Stomach (tissue), 19 donors: ENCODE measurements at places on chromosomes 12 and 14.

- no peak overlapping the region for H3K4me3 ChIP-seq
- H3K4me1 ChIP-seq: no peaks in the 10 kb centered on the region
- no peaks in the 10 kb centered on the region for H3K36me3 ChIP-seq
- DNase-seq: no peak
Observed at GRCh38 chr12:106192659-106193393, 54.1 kb upstream of the NUAK1 start.

- H3K4me1 ChIP-seq: peaks cover 21% of the 10 kb centered on the region
- no peaks in the 10 kb centered on the region for H3K27me3 ChIP-seq
- H3K4me3 ChIP-seq: peak overlapping the region; percentile 90
- DNase-seq: peak; percentile 64
- H3K27ac ChIP-seq: peak overlapping the region; percentile 96
Observed at GRCh38 chr12:64611341-64612284, 1.3 kb downstream of the RASSF3 start.

- DNase-seq: no peak
- no peaks in the 10 kb centered on the region for H3K4me1 ChIP-seq
- no peak overlapping the region for H3K4me3 ChIP-seq
- H3K36me3 ChIP-seq: no peaks in the 10 kb centered on the region
- no peaks in the 10 kb centered on the region for H3K27me3 ChIP-seq
- no peak overlapping the region for H3K27ac ChIP-seq
Observed at GRCh38 chr12:108759924-108760323, 28.6 kb upstream of the CORO1C start.

- DNase-seq: no peak
- no peak overlapping the region for H3K27ac ChIP-seq
- H3K27me3 ChIP-seq: no peaks in the 10 kb centered on the region
Observed at GRCh38 chr12:73589220-73589619, 948.4 kb upstream of the ATXN7L3B start.

GRCh38 chr14:77265561-77266335, 5.3 kb downstream of the NGB start:
- H3K27me3 ChIP-seq: peaks cover 51% of the 10 kb centered on the region
- peaks cover 8% of the 10 kb centered on the region for H3K4me1 ChIP-seq

GRCh38 chr14:91899213-91899612, 31.9 kb upstream of the TC2N start:
- no peaks in the 10 kb centered on the region for H3K36me3 ChIP-seq
- no peaks in the 10 kb centered on the region for H3K27me3 ChIP-seq
- DNase-seq: peak; percentile 70
- H3K4me3 ChIP-seq: no peak overlapping the region

DNA sequence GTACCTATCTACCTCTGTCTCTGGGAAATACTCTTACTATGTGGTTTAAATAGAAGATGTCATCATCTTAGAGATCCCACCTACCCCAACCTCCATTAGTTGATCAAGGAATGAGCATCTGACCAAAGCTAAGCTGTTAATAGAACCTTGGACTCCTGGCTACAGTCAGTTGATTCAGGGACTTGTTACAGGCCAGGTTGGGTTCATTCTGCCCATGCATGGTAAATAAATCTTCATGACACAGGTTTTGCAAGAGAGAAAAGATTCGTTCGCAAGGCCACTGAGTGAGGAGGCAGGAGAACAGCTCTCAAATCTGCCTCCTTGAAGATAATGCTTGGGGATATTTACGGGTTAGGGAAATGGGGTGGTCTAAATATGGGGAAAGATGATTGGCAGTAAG, 19.5 kb downstream of the SDR9C7 start:
- no peaks in the 10 kb centered on the region for H3K27me3 ChIP-seq
- H3K4me1 ChIP-seq: no peaks in the 10 kb centered on the region
- no peak overlapping the region for H3K27ac ChIP-seq
- H3K36me3 ChIP-seq: no peaks in the 10 kb centered on the region
- no peak overlapping the region for H3K4me3 ChIP-seq
- no peak for DNase-seq

DNA sequence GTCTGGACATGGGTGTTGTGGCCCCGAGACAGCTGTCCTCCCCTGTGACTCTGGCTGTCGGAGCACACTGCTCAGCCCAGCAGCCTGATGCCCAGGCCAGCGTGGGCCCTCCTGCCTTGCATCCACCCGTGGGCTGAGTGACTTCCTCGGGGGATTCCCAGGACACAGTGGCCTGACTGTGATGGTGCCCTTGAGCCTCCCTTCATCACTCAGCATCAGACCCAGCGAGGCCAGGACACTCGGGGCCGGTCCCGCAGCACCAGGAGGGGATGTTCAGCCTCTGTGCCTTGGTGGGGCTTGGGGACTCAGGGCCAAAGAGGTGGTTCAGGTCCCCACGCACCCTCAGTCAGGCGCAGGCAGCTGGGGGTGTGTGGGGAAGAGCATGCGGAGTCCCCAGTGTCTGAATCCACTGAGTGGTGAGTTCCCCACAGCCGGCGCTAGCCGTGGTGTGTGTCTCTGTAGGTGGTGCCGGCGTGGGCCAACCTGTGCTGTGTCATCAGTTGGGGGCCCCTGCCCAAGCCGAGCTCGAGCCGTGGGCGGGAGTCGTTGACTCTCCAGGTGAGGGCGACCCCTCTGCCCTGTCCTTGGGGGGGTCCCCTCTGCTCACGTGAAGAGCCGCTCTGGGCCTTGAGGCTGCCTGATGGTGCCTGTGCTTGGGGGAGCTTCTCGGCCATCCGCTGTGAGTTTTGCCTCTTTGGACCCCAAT, 185.8 kb downstream of the ADGRD1 start:
- H3K4me3 ChIP-seq: no peak overlapping the region
- no peak for DNase-seq
- no peak overlapping the region for H3K27ac ChIP-seq
- no peaks in the 10 kb centered on the region for H3K36me3 ChIP-seq
- no peaks in the 10 kb centered on the region for H3K4me1 ChIP-seq
- no peaks in the 10 kb centered on the region for H3K27me3 ChIP-seq
